Activated CD4-positive, CD25-positive, alpha-beta regulatory T cell (primary cell): ENCODE measurements at places on chromosomes 11 and 22.

- DNase-seq, result no peak
Observed at GRCh38 chr11:24556693-24557092, 59.8 kb downstream of the LUZP2 start.

- DNase-seq, result no peak
Observed at GRCh38 chr22:49242480-49242879, 585.2 kb downstream of the BRD1 start.

- no peak for DNase-seq
Observed at GRCh38 chr22:18078329-18079041, 695 bp downstream of the PEX26 start.

DNA sequence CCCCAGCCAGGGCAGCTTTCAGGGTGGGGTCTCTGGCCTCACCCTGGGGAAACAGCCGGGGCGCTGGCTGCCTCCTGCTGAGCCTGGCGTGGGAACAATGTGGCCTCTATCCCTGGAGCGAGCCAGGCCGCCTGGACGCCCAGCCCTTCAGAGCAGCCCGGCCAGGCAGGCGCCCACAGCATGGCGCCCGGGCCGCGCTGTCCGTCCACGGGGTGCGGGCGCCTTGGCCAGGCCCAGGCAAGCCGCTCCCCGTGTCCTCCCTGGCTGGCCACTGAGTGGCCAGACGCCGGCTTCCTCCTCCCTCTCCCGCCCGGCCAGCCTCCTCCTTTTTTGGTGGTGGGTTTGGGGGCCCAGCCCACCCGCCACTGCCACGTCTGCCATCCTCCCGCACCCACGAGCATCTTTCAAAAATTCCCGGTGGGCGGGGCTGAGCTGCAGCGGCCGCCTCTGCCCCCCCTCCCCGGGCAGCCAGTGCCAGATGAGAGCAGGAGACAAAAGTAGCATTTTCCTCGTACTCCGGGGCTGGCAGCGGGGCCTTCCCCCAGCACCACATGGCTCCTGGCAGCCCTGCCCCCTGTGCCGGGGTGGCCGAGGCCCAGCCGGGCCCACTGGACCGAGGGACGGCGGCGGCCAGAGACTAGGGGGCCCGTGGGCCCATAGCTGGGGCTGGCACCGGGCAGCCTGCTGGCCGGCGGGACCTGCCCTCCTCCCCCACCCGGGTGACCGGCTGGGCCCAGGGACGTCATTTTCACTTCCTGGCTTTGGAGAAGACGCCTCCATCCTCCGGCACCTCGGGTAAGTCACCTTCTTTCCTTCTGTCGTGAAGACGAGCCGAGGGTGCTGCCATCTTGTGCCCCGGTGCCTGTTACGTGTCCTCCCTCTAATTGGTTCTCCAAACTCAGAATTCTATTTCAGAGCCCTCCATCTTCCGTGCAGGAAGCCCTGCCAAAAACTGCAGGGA is 70.2 kb upstream of the PPARA start:
- DNase-seq, result no peak

GRCh38 chr11:45816614-45817013 is 11.7 kb downstream of the SLC35C1 start:
- no peak for DNase-seq

- DNase-seq, result no peak
Observed at GRCh38 chr11:121575250-121575962, 122.6 kb upstream of the SORL1-AS1 start.

- DNase-seq, result no peak
Observed at GRCh38 chr22:32591620-32592019, 117.0 kb downstream of the FBXO7 start.

GRCh38 chr11:1438261-1438966 is 48.2 kb downstream of the MOB2 start:
- DNase-seq, result no peak

DNA sequence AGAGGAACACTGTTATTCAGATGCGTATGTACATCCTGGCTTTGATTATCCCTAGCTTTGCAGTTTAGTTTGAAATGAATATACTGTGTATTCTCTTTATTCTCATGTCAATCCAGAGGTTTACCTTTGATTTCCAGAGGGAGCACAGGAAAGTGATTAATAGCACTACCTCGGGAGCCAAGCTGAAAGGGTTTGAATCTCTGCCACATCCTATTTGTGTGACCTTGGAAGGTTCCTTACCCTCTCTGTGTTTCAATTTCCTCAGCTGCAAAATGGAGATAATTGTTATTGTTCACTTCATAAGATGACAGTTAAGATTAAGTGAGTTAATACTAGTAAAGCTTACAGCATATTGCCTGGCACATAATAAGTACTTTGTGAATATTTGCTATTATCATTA is 17.9 kb downstream of the ELMOD1 start:
- DNase-seq, result no peak

DNA sequence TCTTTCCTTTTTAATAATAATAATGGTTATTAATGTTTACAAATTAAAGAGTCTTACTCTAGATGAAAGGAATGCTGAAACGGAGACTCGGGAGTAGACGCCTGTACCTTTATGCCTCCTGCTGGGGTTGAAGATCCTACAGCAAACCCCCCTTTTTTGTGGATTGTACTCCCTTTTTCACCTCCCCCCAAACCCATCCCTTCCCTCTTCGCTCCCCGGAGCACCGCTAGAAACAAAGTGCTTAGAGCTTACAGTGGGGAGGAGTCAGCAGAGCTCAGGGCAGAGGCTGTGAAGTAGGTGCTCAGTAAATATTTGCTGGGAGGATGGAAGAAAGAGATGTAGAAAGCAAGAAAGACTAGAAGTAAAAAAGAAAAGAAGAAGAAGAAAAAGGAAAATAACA is 169.7 kb downstream of the NXPE2 start:
- no peak for DNase-seq

- no peak for DNase-seq
Observed at GRCh38 chr22:46547883-46548244, 10.4 kb upstream of the CELSR1 start.

DNA sequence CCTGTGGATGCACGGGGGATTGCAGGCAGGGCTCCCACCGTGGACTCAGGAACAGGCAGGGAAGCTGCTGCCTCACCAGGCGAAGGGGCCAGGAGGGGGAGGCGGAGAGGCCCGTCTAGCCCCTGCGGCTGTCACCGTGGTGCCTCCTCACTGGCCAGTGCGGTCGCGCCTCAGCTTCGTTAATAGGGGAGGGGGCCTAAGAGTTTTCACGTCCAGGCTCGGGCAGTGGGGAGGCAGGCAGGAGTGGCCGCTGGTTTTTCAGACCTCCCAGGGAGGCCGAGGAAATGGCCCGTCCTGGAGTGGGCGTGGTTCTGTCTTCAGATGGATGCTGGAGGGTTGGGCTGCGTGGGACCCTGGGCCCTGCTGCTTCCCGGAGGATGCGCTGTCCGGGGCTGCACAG is 91.1 kb upstream of the B3GAT1 start:
- no peak for DNase-seq

DNA sequence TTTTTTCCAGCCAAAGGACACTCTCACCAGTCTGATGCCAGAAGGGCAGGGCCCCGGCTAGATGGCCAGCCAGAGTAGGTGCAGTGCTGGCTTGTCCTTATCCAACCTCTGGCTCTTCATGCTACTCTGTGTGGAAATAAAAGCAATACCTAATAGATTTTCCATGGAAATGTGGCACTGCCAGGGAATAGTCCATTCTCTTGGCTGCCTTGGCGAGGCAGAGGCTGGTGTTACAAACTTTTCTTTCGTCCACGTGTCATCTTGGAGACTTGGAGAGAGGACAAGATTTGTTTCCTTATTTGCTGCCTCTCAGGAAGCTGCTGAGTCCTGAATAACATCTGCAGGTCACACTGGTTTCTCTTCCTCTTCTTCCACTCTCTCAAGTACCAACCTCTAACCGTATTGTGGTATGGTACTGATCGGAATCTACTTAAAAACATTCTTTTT is 17.2 kb upstream of the C1QTNF4 start:
- no peak for DNase-seq

DNA sequence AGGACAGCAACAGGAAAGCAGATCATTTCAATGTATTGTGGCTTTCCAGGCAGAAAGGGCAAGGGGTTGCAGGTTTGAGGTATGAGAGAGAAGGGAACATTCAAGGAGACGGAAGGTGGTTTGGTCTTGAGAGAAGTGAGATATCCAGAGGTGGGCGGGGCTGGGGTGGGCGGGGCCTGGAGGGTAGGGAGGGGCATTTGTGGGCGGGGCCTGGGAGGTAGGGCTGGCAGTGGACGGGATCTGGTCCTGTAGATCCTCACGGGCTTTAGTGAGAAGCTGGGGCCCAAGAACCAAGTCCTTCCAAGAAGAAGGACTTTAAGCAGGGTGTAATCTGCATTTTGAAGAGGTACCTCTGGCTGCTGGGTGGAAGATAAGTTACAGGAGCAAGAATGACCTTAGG is 199.2 kb downstream of the MN1 start:
- no peak for DNase-seq

DNA sequence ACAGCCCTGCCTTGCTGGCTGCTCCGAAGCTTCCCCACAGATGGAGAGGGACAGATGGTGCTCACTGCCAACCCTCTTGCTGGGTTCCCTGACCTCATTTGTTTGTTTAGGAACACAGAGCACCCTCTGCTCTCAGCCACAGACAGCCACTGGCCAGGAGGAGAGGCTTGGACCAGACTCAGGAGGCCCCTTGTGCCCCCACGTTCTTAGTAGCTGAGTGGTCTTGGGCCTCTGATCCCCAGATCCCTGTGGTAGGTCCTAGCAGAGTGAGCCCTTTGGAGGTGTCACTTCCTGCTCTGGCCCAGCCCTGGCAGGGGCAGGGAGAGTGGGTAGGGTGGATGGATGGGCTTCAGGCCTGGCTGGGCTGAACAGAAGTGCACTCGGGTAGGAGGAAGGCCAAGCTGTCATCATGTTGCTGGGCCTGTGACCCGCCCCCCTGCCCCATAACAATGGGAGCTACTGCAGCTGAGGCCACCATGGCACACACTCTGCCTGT is 84.0 kb downstream of the DHCR7 start:
- DNase-seq, result no peak

- no peak for DNase-seq
Observed at GRCh38 chr11:59401262-59401552, 25.0 kb downstream of the OR5A2 start.

DNA sequence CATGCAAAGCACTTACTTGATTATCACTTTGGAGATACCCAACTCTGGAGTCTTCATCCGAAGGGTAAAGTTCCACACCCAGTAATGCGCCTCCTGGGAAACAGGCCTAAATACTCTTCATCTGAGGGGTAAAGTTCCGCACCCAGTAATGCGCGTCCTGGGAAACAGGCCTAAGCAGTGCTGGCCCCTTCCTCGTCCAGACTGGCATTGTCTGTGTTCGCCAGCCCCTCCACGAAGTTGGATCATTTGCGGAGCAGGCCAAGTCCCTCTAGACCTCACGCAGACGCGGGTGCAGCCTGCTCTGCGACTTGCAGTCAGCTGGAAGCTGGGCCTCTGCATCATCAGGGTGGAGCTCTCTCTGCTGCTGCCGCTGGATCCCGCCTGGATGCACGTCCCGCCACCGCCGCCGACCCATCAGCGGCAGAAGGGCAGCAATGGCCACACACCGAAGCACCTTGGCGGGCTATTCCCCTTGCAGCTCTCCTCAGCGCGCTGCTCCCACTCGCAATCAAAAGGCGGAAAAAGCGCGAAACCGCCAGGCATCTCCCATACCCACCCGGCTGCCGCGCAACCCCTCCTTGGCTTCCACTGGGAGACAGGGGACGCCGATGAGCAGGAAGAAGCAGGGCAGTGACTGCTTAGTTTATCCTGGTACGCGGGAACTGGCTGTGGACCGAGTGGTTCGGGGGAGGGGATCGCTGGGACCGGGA is 34.1 kb upstream of the GLYATL1 start:
- DNase-seq, result no peak

DNA sequence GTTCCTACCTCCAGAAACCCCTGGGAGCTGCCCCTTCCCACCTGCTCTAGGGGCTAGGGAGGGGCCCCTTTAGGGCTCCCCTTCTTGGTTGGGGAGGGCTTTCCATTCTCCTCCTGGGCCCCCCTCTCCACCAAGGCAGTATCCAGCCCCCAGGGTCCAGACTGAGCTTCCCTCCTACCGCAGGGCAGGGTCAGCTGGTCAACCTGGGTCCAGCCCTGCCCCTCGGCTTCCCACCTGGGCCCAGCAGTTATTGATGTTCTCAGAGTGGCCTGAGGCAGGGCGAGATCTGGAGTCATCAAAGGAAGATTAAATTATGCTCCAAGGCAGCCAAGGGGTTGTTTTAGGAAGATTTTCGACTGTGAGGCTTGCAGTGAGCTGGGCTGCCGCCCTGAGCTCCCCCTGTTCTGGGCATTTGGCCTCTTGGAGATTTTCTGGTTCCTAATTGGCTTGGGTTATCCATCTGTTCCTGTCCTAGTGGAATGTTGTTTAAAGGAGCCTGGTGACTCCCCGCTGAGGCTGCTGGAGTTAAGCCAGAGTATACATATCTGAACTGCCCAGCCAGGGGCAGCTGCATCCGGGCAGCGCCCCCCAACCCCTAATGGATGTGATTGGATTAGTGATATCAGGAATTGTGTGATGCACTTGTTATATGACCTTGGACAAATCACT is 1.8 kb upstream of the SLC22A8 start:
- no peak for DNase-seq

- no peak for DNase-seq
Observed at GRCh38 chr11:128653801-128654231, 40.1 kb upstream of the FLI1 start.

- DNase-seq, result peak; percentile 80
Observed at GRCh38 chr11:64341851-64342791, 2.1 kb downstream of the CCDC88B start.

DNA sequence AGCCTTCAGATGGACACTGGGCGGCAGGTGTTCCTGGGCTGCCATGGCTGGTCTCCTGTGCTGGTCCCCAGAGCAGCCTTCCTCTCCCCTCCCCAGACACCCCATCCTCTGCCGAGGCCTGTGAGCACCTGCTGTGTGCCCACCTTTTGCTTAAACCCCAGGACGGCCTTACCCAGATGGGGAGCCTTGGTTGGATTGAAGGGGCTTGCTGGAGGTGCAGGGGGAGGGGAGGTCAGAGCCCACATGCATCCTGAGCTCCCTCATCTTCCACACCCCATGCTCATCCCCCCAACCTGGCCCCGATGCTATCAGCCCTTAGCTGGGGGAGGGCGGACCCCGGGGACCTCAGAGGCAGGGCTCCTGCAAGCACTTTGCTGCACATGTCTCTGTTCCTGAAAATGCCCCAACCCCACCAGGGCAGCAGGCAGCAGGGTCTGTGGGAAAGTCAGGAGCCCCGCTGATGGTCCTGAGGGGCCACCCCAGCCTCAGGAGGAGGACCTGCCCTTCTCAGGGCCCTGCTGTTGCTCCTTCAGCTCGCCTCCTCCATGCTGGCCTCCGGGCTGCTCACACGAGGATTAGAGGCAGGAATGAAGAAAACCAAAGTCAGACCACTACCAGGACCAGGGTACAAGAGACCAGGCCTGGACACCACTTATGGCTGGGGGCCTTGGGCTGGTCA is 41.6 kb upstream of the CCDC188 start:
- no peak for DNase-seq

DNA sequence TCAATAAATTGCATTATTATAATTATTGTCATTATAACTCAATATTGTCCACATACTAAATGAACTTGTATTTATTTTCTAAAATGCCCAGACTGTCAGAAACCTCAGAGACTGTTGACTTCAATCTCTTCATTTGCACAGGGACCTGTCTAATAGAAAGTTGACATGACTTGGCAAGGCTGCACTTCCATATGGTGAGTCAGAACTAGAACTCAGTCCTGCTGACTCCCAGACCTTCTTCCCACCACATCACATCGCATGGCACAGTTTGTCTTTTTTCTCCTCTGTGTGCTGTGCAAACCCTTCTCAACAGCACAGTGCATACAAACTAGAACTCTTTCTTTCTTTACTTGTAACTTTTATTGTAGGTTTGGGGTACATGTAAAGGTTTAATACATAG is 215.1 kb upstream of the BLID start:
- DNase-seq, result no peak

GRCh38 chr11:111352935-111353710 is 26.0 kb downstream of the POU2AF1 start:
- no peak for DNase-seq

GRCh38 chr11:117836077-117836960 is 11.8 kb upstream of the FXYD2 start:
- no peak for DNase-seq
